ENCODE measurements at places on chromosomes 4 and X. TPM values are rescaled to one million over a fixed set of nuclear protein-coding genes. Genes with fewer than 3 reads are reported as not detected.

CITED1 gene
- not detected for total RNA-seq

INTS6L gene
- 8.7 TPM for total RNA-seq

TXLNG gene
- 12.8 TPM for total RNA-seq

CXCL3 gene
- 4.8 TPM for total RNA-seq

NRK gene
- 1.2 TPM for total RNA-seq

SSX3 gene
- total RNA-seq, result not detected

DNA sequence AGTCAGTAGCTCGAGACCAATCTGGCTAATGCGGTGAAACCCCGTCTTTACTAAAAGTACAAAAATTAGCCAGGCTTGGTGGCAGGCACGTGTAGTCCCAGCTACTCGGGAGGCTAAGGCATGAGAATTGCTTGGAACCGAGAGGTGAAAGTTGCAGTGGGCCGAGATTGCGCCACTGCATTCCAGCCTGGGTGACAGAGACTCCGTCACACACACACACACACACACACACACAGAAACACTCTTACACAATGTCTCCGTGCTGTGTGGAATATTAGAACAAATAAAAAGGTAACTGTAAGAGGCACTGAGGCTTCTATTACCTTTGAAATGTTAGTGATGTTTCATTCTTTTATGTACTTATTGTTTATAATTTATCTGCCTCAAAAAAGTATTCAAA is 326.6 kb downstream of the GPAT3 start:
- DNase-seq, result no peak

DNA sequence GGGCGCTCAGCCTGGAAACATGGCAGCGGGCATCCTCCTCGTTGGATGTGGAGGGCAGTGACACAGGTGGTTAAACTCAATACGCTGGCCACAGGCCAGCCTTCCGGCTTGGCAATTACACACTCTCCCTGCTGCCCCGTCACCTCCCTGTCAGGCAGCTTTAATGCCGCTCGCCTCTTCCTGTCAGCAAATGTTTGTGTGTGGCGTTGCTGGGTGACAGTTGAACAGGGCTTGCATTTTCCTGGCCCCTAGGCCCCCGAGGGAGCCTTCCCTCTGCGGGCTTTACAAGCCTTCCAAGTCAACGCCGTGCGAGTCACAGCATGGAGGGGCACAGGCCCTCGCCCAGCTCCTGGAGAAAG is 620.0 kb downstream of the BCOR start:
- DNase-seq, result no peak

DNA sequence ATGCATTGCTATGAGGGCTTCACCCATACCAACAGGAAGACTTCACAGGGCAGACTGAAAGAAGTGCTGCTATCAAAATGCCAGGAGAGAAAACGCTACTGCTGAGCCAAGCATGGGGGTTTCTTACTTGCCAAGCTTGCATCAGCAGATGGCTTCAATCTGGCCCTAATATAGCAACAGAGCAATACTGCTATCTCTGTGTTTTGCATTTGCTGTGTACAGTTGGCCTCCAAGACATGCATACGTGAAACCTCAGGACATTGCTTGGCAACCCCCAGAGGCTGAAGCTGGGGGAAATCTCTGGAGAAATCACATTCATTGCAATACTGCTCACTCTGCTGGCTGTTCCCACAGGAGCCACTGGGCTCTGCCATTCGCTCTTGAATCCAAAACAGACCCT is 127.2 kb upstream of the GPC4 start:
- DNase-seq, result no peak

DNA sequence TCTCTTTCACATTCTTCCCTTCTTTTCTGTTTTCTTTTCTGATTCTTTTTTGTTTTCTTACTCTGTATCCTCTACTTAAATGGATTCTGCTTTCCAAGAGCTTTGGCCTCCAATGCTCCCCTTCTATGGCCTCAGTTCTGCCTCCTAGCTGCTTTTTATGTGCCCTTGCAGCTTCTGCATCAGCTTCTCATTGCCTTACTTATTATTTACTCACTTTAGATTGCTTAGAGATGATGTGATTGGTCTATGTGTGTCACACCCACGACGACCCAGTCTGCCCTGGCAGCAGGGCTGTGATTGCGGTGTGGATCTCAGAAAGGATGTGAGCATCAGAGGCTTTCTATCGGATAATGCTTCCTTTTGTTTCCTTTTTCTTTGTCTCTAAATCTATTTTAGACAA is 71.8 kb upstream of the SMARCA5 start:
- no peak for DNase-seq

DNA sequence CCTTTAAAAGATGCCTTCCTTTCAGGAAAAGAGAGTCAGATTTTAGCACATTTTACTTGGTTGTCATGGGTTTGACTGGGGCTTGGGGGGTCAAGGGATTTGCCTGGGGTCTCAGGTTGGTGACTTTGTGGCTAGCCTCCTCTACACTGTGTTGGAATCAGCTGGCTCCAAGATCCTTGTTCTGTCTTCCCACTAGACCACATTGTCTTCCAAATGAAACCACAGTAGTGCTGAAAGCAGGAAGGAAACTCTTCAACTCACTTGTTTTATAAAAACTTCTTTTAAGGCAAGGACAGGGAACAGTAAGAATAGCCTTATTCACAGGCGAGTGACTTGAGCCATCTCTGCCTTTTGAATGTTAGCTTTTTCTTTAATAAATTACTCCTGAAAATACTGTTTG is 37.0 kb upstream of the OTUD4 start:
- no peak for DNase-seq

DNA sequence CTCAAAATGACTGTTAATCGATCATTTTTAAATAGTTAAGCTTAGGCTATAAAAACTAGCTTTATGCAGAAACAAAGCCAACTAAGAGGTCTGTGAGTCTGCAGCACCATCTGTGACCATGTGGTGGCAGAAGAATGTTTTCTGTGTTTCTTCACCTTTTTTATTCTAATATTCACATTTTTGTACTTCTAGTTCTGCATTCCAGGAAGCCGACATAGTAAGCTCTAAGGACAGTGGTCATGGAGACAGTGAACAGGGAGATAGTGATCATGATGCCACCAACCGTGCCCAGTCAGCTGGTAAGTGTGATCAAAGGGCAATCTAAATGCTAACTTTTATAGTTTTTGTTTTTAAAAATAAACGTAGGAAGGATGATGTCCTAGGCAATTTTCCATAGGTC is 5.6 kb downstream of the PCDH10 start:
- no peak for DNase-seq

DNA sequence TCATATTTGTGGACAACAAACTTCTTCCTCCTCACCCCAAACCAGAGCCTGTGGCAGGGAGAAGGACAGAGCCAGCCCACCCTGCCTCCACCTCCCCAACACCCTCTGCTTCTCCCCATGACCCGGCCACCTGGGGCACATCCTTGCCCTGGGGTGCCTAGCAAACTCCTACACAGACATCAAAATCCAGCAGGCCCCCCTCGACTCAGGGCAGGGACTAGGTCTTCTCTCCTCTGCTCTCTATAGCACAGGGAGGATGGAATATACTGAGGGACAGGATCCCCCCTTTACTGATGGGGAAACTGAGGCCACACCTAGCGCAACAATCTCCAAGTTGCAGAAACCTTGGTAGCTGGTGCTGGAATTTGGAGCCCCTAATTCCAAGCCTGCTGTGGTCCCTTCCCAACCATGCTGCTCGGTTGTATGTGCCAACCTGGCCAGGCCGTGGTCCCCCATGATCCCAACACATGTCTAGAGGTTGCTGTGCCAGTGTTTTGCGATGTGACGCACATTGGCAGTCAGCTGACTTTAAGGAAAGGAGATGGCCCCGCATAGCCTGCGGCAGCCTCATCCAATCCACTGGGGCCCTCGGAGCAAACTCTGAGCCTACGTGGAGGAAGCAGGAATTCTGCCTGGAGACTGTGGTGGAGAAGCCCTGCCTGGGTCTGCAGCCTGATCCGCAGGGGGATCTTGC is 53.9 kb upstream of the ADRA2C start:
- no peak for DNase-seq

DNA sequence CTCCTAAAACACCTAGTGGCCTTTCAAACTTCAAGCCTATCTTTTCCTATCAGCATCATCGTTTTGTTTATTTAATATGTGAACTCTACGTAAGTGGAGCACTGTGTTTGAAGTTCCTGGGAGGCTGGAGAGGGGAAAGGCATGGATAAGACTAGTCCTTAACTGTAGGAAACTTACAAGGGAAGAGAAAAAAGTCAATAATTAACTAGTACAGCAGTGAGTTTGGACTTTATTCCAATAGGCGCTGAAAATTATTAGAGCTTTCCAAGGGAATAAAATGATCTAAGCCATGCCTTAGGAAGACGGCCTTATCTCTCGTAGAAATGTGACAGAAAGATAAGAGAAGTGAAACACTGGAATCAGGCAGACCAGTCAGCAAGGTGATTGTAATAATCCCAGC is 55.3 kb downstream of the AMOT start:
- DNase-seq, result no peak

DNA sequence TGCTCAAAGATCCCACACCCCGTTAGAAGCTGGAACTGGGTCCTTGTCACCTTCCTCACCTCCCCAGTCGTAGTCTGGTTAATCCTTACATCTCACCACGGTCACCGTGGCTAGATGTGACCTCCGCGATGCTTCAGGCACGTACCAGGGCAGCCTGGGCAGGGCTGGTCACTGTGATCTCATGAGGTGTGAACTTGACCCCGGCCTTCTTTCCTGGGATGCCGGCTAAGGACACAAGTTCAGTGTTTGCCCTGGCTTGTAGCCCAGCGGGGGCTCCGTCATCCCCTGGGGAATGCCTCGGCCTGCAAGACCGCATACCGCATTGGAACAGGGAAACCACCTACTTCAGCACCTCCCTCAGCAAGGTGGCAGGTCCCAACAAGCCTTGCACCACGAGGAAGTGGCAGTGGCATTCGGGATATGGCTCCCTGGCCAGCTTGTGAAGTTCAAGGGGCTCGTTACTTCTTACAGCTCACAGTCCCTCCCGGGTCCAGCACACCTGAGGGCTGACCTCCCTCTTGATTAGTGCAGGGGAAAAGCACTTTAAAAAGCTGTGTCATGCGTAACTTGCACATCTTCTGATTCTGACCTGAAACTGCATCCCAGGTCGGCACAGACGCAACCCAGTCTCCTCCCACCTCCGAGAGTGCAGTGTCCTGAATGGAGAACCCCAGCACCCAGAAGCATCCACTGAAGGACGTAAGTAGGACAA is 25.9 kb downstream of the NOP14 start:
- DNase-seq, result peak; percentile 66

GRCh38 chrX:103254171-103254824 is 657 bp downstream of the TCEAL8 start:
- DNase-seq, result peak; percentile 74

DNA sequence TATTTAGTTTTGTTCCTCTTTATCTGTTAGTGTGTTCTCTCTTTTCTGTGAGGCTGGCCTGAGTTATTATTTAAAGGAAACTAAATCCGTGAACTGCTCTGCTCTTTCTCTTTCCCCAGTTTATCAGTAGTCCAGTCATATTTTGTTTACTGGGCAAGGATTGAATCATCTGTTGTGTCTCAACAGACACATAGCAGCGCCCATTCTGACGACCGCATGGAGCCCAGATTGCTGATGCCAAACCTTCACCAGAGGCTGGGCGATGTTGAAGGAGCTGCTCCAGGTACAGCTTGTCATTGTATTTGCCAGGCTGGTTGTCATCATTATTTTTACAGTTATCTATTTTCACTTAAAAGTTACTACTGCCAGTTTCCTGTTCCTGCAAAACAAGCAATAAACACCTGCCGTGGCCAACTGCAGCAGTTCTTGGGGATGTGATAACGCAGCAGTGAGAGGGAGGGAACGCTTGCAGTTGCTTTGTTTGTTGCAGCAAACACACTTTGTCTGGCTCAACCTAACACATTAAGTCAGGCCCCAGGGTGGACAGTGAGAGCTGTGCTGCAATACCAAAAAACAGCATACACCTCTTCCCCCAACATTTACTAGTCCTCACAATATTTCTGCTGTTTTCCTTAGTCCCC is 10.1 kb downstream of the REELD1 start:
- no peak for DNase-seq

DNA sequence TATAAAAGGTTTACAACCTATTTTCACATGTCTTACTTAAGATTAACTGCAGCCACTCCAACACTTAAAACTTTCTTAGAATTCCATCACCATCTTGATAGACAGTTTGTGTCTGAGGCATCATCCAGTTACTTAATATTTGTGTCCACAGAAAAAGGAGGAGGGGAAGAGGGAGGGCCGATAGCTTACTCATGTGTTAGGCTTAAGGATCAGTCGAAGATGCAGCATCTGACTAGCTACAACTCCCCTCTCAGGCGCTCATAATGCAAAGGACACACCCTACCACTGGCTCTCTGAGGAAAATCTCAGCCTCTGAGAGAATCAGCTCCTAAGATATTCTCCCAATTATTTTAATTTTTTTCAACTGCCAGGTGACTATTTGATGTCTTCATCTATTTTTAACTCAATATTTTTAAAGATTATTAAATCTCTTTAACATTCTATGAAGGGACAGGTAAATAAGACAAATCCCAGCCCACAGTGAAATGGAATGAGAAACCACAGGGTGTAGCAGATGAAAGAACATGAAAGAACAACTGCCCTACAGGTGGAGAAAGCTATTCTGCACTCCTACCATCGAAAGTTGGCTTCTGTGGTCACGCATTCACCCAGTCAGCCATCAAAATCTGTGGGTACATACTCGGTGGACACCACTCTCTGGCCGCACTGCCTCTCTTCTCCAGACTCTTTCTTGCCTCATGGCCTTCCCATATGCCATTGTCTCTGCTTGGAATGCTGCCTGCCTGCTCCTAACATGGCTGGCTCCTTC is 48.0 kb downstream of the ARAP2 start:
- no peak for DNase-seq

DNA sequence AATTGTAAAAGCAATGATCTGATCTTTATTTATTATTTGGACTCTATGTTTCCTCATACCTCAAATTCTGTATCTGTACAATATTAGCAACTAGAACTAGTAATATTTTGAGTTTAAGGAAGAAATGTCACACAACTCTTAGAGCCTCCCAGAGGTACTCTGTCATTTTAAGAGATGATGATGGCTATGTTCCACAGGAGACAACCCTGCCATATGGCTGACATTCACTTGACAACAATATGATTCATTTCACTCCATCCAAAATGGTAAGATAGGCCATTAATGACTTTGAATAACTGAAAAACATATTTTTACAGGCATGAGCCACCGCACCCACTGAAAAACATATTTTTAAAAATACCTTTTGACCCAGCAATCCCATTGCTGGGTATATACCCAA is 190.3 kb downstream of the MAML3 start:
- DNase-seq, result no peak

DNA sequence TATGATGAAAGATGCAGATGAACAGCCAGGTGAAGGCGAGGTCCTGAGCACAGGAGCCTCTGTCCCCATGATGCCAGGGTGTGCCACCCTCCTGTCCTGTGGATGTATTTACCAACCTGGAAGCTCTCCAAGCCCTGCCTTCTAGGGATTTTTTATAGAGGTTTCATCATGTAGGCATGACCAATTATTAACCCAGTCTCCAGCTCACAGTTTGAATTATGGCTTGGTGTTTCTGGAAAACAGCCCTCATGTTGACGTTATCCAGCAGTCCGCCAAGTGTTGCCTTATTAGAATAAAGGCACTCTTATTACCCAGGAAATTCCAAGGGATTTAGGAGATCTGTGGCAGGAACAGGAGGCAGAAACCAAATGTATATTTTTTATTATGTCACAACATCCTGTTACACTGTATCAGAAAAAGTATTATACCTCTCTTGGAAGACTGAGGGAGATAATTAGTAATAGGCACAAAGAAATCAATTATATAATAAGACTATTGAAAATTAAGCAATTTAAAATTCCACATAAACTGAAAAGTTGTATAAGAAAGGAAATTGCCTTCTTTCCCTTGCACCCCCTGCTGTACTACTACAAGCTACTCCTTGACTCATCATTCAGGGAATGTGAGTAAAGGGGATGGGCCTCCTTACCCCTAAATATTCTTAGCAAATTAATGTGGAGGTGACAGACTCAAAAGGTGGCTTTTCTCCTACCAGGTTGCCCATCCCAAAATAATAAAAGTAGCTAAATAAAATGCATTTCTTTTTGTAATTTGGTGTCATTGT is 129.6 kb downstream of the ZNF330 start:
- DNase-seq, result peak; percentile 65
